ENCODE measurements at places on chromosomes 1 and 21.
A peak's percentile ranks its signal among the peaks of the same experiment; 100 is the strongest.

GRCh38 chr1:220031287-220031686 lies 15.0 kb downstream of the EPRS1 start:
- no peak for DNase-seq

DNA sequence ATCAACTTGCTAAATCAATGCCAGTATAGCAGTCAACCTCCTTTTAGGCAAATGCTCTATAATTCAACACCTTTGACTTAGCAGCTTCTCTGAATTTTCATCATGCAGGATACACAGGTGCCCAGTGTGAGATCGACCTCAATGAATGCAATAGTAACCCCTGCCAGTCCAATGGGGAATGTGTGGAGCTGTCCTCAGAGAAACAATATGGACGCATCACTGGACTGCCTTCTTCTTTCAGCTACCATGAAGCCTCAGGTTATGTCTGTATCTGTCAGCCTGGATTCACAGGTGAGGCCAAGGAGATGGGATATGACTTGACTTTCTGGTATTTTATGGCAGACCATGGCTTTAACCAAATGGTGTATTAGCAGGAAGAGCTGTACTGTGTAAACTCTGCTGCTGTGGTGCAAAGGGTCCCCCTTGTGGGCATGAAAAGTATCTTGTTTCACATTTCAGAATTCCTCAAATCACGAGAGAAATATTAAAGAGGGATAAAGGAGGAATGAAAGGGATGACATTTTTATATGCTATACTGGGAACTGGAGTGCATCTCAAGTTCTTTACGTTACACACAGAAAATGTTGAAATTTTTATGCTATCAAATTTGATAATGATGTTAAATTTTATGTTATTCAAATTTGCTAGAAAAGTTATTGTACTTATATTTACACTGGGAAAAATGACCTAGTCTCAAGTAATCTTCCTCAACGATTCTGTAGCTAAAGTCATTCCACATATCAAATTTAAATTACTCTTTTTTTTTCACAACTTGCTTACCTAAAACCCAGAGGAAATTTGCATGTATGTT lies 88.9 kb downstream of the CRB1 start:
- peak; percentile 44 for DNase-seq

GRCh38 chr1:27522432-27523336 lies 32.7 kb upstream of the WASF2 start:
- no peak for DNase-seq

- no peak for DNase-seq
These were observed 203.1 kb downstream of the BARHL2 start for GRCh38 chr1:90513956-90514355.

DNA sequence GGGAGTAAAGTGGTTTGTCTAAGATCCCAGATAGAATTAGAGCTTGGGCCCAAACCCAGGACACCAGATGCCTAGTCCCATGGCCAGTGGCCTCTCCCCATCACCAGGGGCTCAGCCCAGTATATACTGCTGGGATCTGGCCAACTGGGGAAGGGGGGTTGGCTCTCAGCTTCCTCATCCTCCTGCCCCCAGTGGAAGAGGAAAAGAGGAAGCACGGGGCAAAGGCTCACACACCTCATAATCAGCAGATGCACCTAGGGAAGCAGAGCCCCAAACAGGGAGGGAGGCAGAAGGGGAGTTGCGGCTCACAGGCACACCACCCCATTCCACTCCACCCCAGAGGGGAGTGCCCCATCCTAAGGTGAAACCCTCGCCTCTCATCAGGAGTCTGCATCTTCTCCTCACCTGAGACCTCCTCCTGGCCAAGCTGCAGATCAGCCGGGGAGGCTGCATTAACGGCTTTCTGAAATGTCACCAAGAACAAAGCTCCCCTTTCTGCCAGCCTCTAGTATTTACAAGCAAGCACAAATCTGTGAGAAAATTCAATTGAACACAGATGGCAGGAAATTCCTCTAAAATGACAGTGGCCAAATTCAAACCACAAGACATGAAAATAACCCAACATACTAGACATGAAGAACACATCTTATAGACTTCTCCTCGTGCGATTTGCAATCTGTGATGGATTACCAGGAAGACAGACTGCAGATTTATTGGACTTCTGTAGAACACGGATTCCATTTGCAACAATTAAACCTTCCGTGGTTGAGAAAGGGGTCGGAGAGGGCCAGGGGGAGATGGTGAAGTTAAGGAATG lies 82.8 kb downstream of the GLIS1 start:
- DNase-seq: no peak

DNA sequence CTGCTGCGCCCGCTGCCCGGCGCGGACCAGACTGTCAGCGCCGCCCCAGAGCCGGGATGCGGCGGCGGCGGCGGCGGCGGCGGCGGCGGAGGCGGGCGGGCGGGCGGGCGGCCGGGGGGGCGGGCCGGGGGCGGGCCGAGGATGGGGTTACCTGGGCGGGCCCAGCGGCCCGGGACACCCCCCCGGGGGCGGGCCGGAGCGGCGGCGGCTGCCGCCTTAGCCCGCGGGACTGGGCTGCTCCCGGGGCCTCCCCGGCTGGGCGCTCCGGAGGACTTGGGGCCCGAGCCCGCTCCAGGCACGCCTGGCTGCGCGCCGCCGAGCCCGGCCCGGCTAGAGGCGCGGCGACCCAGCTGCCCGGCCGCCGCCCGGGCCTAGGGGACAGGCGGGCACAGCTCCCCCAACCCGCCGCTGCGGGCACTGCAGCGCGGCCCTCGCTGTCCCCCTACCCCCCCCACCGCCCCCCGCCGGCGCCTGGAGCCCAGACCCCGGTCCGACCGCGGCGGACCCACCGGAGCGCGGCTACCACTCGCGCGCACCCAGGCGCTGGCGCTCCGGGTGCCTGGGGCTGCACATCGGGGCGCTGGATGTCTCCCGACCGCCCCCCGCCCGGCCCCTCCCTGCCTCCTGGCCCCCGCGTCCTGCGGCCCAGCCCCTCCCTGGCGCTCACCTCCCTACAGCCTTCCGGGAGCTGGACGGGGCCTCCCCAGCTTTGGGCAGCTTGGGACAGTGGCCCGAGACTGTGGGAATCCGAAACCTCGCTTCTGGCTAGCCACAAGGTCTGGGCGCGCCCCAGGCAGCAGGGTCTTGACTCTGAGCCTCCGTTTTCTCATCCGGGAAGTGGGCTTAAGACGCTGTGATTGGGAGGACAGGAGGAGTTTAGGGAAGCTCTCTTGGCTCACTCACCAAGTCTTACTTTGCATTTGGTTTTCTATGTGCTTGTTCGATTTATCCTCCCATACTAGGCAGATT lies at the start of gene WNT4:
TSS of gene WNT4 (minus strand) at position 33 of the 969 bp plus-strand sequence. CDS start 175 bp downstream, outside the sequence.
- DNase-seq: peak; percentile 72

DNA sequence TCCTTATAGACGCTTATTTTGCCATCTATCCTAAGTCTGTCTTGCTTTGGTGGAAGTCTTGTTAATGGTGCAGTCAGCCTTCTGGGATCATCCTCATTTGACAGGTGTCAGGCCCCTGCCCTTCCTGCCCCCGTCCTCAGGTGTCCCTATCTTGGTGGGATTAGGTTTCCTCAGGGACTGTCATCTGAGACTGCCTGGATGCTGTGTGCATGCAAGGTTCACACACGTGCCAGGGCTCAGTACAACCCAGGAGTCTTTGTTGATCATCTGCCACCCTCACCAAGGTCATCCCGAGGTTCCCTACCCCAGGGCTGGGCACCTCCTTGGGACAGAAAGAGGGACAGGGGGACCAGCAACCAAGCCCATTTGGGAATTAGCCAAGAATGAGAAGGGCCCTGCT lies 18.0 kb downstream of the PADI2 start:
- no peak for DNase-seq

GRCh38 chr1:112322983-112323678 lies 72.9 kb upstream of the CTTNBP2NL start:
- no peak for DNase-seq

GRCh38 chr1:221692643-221693042 lies 49.2 kb downstream of the DUSP10 start:
- no peak for DNase-seq

- DNase-seq: no peak
These were observed 34.6 kb downstream of the OBSCN start for GRCh38 chr1:228242409-228242808.
